Tibial nerve (tissue), 4 donors: ENCODE measurements at places on chromosomes 6 and 20. TPM values are rescaled to one million over a fixed set of nuclear protein-coding genes. Genes with fewer than 3 reads are reported as not detected.

The PAX1 gene
- not detected for total RNA-seq

The RSPH4A gene
- total RNA-seq: 0.42 TPM

The RIMS1 gene
- 3.3 TPM for total RNA-seq

The C2 gene
- 4.6 TPM for total RNA-seq

The BANF2 gene
- total RNA-seq: not detected

The ME1 gene
- 14.3 TPM for total RNA-seq

DNA sequence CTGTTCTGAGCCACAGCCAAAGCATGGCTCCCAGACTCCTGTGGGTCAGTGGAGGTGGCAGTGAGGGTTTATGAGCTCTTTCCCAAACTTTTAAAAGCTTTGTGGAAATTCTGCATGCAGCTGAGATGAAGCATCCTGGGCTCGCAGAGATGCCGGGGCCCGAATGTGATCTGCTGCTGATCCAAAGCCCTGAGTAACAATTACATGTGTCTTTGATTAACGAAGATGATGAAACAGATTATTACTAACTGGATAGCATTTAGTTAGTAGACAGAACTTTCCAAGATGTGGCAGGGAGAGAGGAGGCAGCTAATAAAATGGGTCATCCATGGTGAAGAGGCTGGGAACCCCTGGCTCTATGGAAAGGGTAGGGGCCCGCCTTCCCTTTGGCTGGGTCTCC lies 43.9 kb upstream of the MDFI start:
- DNase-seq: no peak

DNA sequence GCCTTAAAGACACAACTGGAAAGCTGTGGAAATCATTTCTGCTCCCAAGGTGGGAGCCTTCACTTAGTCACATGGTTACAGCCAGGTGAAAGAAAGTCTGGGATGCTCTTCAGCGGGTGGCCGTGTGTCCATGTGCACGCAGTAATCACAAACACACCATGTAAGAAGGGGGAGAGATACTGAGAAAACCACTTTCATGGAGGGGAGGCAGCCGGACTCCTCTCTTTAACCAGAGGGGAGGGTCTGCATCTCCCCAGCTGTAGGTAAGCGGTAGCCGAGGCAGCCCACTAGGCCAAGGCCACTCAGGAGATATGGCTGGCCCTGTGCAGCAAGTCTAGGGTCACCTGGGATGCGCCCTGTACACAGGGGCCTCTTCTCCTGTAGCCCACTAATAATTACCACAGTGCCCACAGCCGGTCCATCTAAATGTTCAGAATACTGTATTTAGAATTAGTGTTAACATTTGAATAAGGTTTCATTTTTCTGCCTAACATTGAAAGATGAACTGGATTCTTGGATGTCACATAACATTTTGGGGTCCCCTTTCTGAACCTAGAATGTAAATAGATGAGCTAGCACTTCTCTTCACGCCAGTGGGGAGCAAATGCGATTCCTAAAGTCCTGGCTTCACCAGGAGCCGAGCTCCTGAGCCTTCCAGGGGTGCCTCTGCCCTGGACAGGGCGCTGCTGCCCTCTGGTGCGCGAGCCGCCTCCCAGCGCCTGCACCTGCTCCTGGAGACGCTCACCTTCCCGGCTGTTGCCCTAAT lies 15.9 kb downstream of the GPR31 start:
- no peak for DNase-seq

DNA sequence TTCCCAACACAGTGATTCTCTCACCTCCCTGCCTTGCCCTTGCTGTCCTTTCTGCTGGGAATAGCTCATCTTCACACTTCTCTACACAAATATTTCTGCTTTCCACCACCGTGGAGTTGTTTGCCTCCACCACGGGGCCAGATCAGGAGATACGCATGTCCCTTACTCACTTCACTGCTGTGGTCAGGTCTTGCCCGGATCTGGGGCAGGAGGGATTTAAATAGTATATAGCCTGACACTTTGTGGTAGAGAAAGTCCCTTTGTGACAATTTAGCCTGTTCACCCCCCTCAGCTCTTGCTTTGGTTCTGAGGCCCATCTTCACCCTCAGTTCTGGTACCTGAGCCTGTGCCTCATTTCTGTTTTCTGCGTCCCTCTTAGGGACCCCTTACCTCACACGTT lies 92.6 kb upstream of the PREP start:
- no peak for DNase-seq

DNA sequence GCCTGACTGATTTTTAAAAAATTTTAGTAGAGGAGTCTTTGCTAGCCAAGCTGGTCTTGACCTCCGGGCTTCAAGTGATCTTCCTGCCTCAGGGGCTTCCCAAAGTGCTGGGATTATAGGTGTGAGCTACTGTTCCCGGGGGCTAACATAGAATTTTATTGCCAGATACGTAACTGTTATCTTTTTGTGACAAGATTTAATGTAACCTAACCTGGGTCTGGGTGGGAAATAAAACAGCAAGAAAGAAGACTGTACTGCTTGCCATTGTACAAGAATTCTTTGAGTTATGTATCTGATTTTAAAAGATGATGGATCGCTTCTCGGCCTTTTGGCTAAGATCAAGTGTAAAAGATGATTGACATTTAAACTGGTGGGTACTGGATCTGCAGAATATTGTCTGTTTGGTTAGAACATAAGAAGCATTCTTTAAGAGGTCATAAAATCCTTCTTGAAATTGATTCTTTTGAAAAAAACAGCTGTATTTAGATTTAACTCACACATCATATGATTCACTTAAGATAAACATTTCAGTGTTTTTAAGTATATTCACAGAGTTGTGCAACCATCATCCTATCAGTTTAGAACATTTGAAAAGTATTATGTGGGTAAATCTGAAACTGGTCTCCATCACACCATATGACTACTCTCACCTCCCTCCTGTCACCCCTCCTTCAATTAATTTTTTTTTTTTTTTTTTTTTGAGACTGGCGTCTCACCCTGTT lies 21.6 kb downstream of the TPX2 start:
- DNase-seq: no peak

DNA sequence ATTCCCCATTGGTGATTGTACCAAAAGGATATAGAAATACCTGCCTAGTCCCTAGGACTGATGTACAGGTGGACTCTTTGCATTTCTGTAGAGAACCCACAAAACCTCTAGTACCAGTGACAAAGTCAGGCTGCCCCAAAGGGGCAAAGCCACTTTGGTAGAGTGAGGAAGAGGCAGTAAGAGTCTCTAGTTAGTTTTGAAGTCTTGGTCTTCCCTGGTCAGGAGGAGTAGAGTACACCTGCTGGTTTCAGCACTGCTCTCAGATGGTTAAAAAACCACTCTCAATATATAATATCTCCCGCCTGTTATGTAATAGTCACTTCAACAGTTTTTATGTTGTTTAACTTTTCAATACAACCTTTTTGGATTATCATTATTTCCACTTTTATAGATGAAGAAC lies 344.9 kb downstream of the CDKAL1 start:
- no peak for DNase-seq

GRCh38 chr6:107957909-107958688 lies at the start of gene SEC63:
Gene SEC63 (minus strand): TSS chr6:107958208. CDS start chr6:107958009, 199 bp downstream.
- DNase-seq: peak; percentile 92

GRCh38 chr6:81906709-81907204 lies 154.3 kb upstream of the TENT5A start:
- DNase-seq: no peak

DNA sequence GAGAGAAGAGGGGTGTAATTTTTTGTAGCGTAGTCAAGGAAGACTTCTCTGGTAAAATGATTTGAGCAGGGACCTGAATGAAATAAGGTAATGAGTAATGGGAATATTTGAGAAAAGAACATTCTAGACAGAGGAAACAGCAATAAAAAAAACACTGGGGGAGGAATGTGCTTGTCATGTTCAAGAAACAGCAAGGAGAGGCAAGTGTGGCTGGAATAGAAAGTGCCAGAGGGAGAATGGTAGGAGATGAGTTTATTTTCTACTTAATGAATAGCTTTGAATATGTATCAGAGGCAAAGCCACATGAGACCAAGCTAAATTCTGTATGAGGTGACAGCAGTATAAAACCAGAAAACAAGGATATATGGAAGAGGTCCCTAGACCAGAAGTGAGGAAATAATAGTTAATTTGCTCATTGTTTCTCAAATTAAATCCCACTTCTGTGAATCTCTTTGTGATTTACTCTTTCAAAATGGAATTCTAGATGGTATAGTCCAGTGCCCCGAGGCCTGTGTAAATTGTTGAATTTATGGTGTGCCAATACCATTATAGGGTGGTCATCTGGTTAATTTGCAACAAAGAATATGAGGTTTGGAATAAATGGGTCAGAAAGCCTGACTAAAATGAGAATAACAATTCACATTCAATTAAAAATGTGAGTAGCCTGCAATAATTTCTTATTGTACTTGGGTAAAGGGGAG lies 170.2 kb downstream of the CDKAL1 start:
- no peak for DNase-seq

DNA sequence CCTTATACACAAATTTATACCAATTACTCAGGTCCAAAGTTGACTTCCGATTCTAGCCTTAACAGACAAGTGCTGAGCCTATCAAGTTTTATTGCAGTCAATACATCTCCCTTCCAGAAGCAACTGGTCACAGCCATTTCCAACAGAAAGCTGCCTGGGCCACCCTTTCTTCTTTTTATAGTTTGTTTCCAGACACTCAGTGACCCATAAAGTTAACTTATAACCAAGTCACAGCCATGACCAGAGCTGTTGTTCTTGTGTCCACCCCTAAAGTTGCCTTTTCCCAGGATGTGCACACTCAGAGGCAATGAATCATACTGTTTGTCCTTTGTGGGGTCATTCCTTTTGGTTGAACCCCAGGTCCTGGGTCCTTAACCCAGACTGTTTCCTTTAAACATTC lies 89.9 kb downstream of the CD83 start:
- no peak for DNase-seq

GRCh38 chr6:119726086-119726485 lies 376.5 kb upstream of the MAN1A1 start:
- DNase-seq: no peak
